ENCODE measurements at places on chromosomes 2 and 18.
A peak's percentile ranks its signal among the peaks of the same experiment; 100 is the strongest.

- no peak for DNase-seq
Measured at GRCh38 chr2:194345347-194345746, 1311.7 kb upstream of the SLC39A10 start.

GRCh38 chr2:60555783-60556139, 2.3 kb upstream of the BCL11A start:
- DNase-seq = peak; percentile 46

DNA sequence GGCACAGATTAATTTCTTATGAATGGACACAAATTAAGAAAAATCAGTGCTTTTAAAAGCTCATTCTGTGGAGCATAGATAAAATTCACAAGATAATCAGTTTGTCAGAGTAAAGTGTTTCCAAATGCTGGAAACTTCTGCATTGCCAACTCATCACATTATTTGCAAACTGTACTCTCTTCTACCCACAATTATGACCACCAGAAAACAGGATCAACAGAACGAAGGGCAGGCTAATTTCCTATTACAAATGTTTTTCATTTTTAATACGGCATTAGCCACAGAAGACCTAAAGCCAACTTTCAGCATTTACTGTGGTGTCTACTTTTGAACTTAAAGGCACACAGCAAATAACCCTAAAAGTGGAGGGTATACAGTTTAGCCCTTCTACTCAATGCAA, 6.0 kb downstream of the IRS1 start:
- DNase-seq = no peak

DNA sequence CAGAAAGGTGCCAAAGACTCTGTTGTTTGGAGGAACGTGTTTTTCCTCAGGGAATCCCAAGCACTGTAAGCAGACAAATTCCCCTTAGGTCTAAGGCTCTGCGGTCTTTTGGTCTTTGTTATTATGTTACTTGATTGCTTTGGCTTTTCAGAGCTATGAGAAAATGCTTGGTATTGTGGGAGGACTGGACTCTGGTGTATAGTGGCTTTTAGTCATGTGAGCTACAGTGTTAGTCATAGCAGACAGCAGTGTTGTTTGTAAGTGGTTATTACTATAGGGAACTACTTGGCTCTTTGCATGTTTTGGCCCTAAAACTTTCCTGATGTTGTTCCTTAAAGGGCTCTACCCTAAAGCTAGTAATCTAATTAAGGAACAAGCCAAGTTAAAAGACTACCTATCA, 956.2 kb upstream of the LRATD1 start:
- DNase-seq = no peak

DNA sequence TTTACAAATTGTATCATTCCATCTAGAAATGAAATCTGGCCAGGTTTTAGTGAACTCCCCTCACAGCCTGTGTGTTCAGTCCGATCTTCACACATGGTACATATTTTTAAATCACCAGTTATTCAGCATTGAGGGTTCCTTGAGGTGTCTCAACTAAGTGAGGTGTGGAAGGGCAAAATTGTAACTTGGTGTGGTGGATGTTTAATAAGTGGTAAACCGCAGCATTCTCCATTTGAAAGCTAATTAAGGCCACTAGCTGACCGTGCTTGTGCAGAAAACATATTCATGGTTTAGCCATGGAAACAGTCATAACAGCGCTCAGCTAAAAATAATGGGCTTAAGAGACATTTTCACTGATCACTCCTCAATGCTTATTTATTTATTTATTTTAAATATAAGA, 786.2 kb upstream of the FANCL start:
- DNase-seq = no peak

- no peak for DNase-seq
Measured at GRCh38 chr18:22977847-22978701, 44.9 kb downstream of the RBBP8 start.

- no peak for DNase-seq
Measured at GRCh38 chr2:217638031-217638430, 364.8 kb downstream of the TNS1 start.

DNA sequence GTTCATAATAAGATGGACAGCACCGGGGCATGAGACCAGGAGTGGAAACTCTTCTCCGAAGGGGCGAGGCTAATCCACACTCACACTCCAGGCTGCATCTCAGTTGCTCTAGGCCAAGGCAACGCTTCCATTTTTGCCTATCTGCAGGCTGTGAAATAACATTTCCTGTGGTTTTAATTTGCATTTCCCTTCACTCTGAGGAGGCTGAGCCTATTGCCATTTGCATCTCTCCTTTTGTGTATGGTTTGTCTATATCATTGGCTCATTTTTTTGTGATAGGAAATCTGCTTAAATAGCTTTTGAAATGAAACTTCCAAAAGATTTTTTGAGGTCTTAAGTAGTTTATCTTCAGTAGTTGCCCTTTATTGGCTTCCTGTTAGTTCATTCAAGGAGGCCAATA, 57.6 kb downstream of the TPGS2 start:
- DNase-seq = no peak

GRCh38 chr2:63544017-63544627, 44.2 kb downstream of the WDPCP start:
- no peak for DNase-seq

GRCh38 chr2:186695081-186695756, 1.4 kb downstream of the FAM171B start:
- no peak for DNase-seq

DNA sequence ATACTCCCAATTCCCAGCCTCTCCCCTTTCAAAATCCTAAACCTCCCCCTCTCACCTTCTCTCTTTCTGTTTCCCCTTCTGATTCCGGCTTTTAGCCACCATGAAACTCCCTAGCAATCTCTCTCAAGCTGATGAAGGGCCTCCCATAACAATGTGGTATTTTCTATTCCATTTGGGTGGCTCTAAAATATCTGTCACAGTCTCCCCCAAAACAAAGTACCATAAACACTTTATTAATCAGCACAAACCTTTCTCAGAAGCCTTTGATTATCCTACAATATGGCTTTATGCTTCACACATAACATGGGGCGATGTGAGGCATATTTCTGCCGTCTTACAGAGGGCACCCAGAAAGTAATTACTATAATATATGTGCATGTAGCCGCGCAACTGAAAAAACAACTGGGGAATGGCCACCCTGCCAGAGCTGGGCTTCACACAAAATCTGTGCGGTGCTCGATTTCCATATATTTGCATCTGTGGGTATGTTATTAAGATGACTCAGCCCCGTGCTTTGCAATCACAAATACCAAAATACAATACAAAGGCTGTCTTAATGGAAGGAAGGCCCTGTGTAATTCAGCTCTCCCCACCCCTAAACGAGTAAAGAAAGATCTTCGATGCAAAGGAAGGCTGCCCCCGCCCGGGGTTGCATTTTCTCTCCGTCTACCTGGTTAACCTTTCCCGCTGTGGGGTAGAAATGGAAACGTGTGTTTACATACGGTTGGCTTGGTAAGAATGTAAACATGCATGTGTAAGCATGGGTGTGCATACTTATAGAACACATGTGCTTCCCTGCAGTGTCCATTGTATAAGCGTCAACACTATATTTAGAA, 81.4 kb downstream of the CELF4 start:
- no peak for DNase-seq
